ENCODE measurements at places on chromosomes 3 and 15. TPM values are rescaled to one million over a fixed set of nuclear protein-coding genes. Genes with fewer than 3 reads are reported as not detected.

Gene STRIT1
- total RNA-seq, result 1.4 TPM

Gene CD200R1
- 7.5 TPM for total RNA-seq

GRCh38 chr15:41873711-41874110 is 20.1 kb downstream of the SPTBN5 start:
- no peak for DNase-seq

- no peak for DNase-seq
These were observed 125.5 kb downstream of the GREM1 start for GRCh38 chr15:32843219-32843815.

GRCh38 chr3:8953313-8953712 is 10.0 kb downstream of the RAD18 start:
- DNase-seq, result no peak
